HS-27A (cell line): ENCODE measurements at places on chromosomes 4 and X.

- no peak for DNase-seq
Measured at GRCh38 chr4:46956451-46956850, 36.9 kb downstream of the GABRA4 start.

- DNase-seq: no peak
Measured at GRCh38 chr4:140255927-140256326, 101.9 kb upstream of the MAML3 start.

GRCh38 chr4:113858924-113859323, 97.4 kb upstream of the CAMK2D start:
- DNase-seq: no peak

DNA sequence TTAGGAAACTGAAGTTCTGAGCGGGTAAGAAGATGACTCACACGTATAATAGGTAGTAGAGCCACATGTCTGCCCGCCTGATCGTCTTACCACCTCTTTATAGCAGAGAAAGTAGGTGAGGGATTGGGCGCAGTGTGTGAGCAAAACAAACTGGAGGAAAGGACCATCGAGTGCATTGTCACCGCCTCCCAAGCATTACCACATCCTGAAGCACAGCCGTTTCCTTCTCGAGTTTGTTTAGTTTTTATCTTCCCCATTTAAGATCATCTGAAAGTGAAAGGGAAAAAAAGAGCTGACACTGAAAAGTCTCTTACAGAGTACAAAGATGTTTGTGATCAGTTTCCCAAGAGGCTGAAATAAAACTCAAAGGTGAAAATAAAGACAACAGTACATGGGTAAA, 14.8 kb downstream of the PDK3 start:
- DNase-seq: no peak

- DNase-seq: no peak
Measured at GRCh38 chrX:10944136-10944885, 166.8 kb upstream of the HCCS start.

GRCh38 chr4:131337936-131338335, 1811.2 kb upstream of the PCDH10 start:
- no peak for DNase-seq

GRCh38 chrX:118347736-118348135, 1.8 kb downstream of the WDR44 start:
- DNase-seq: no peak

DNA sequence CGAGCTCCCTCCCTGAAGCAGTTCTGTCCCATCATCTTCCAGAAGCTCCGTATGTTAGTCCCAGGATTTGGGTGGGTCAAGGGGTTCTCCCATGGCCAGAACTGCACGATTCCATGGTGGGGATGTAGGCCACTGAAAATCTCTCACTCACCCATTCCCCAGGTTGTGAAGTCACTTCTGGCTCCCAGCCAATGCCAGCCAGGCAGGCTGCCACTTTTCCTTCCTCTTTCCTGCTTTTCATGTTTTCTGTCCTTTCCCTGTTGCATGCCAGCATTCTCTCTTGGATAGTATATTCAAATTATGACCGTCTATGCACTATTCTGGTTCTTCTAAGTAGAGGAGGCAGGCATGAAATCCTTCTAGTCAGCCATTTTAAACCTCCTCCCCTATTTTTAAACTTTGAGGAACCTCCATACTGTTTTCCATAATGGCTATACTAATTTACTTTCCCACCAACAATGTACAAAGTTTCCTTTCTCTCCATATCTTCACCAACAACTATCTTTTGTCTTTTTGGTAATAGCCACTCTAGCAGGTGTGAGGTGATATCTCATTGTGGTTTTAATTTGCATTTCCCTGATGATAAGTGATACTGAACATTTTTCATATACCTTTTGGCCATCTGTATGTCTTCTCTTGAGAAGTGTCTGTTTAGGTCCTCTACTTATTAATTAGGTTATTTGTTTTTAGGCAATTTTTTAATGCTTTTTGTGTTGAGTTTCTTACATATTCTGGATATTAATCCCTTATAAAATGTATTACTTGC, 182.1 kb upstream of the TET2 start:
- DNase-seq: no peak

- no peak for DNase-seq
Measured at GRCh38 chr4:134202166-134202956, 772 bp upstream of the PABPC4L start.

GRCh38 chr4:40262077-40262528, 65.3 kb downstream of the RHOH start:
- no peak for DNase-seq

- DNase-seq: no peak
Measured at GRCh38 chrX:139192386-139192961, 338.1 kb upstream of the F9 start.

- peak; percentile 5 for DNase-seq
Measured at GRCh38 chrX:24081661-24082154, 27.0 kb downstream of the EIF2S3 start.
